Eye (tissue), 1 donor: ENCODE measurements at places on chromosomes 1 and 21.

DNA sequence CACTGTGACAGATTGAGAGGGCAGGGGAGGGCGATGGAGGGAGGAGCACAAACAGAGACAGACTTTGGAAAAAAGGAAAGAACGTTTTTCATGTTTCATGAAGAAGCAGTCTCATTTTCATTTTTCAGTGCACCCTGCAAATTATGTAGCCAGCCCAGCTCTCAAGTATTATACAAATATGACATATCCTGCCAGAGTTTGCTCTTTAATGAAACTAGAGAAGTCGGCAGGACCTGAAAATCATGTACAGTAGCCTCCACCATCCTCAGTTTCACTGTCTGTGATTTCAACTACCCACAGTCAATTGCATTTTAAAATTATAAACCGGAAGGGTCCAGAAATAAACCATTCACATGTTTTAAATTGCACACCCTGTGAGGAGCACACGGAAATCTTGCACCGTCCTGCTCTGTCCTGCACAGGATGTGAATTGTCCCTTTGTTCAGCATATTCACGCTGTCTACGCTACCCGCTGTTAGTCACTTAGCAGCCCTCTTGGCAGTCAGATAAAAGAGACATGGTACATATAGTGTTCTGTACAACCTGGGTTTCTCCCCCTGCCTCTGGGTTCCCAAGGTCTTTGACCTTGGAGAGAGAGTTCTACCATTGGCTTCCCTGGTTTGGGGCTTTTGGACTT, 13.6 kb upstream of the ADARB1 start:
- no peak for DNase-seq

DNA sequence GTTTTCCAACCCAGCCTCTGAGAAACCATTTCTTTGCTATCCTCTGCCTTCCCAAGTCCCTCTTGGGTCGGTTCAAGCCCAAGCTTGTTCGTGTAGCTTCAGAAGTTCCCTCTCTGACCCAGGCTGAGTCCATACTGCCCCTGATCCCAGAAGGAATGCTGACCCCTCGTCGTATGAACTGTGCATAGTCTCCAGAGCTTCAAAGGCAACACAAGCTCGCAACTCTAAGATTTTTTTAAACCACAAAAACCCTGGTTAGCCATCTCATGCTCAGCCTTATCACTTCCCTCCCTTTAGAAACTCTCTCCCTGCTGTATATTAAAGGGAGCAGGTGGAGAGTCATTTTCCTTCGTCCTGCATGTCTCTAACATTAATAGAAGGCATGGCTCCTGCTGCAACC, 23.8 kb downstream of the EIF2D start:
- DNase-seq = no peak

GRCh38 chr1:60936163-60936562, 146.2 kb upstream of the NFIA start:
- DNase-seq = peak; percentile 80

- DNase-seq = no peak
Measured at GRCh38 chr1:21913258-21913657, 23.9 kb downstream of the HSPG2 start.

- no peak for DNase-seq
Measured at GRCh38 chr1:226535666-226536065, 12.9 kb upstream of the STUM start.

DNA sequence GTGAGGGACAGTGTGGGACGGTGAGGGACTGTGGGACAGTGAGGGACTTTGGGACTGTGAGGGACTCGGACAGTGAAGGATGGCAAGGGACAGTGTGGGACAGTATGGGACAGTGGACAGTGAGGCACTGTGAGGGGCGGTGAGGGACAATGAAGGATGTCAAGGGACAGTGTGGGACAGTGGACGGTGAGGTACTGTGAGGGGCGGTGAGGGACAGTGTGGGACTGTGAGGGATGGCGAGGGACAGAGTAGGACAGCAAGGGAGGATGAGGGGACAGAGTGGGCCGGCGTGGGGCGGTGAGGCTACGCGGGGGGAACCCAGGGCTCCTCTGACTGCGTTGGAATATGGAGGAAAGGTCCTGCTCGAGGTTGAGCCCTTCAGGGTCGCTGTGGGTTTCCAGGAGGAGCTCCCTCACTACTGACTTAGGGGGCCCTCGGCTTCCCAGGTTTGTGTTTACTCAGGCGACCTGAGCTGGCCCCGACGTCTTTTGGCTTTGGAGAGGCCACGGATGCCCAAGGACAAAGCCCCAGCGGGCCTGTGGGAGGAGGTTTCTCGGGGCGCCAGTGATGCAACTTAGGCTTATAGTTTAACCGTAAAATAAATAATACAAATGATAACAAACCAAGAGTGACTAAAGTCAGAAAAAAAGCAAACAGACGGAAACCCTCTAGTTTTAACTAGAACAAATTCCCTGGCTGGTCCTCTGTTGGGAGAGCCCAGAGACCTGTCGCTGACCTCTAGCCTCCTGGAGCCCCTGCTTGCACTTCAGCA, 1.1 kb upstream of the ERRFI1 start:
- DNase-seq = no peak

DNA sequence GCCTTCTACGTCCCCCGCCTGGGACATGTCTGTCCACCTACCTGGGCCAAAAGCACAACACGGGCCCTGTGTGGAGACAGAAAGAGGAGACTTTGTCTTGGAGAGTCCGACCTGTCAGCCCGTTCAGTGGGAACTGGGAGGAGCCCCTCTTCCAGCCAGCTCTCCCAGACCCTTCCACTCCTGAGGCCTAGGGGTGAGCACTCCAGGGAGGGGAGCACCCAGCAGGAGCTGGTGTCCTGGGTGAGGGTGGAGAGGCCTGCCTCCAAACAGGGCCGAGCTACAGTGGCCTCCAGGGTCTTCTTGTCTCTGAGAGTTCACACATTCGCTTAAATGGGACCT, 546 bp downstream of the SPOCD1 start:
- no peak for DNase-seq

GRCh38 chr1:17763995-17764394, 8.9 kb downstream of the ACTL8 start:
- DNase-seq = no peak

- peak; percentile 33 for DNase-seq
Measured at GRCh38 chr1:29272147-29272907, 36.0 kb downstream of the PTPRU start.

- DNase-seq = no peak
Measured at GRCh38 chr1:36208978-36209703, 15.1 kb upstream of the THRAP3 start.

GRCh38 chr1:81813691-81814090, 13.0 kb downstream of the ADGRL2 start:
- no peak for DNase-seq

GRCh38 chr1:109225308-109225707, 11.6 kb downstream of the SARS1 start:
- DNase-seq = no peak
